ENCODE measurements at places on chromosomes 6 and 20. TPM values are rescaled to one million over a fixed set of nuclear protein-coding genes. Genes with fewer than 3 reads are reported as not detected.
A peak's percentile ranks its signal among the peaks of the same experiment; 100 is the strongest.

NELFE gene
- total RNA-seq = 62.0 TPM

GDAP1L1 gene
- total RNA-seq = not detected

PSMB8 gene
- 79.6 TPM for total RNA-seq

FAM162B gene
- total RNA-seq = 4.3 TPM

WFDC2 gene
- 2,874 TPM for total RNA-seq

ADAM33 gene
- 4.3 TPM for total RNA-seq

PHACTR1 gene
- total RNA-seq = 33.6 TPM

CRIP3 gene
- 5.6 TPM for total RNA-seq

MLN gene
- not detected for total RNA-seq

NFATC2 gene
- total RNA-seq = 10.5 TPM

NOTCH4 gene
- 30.5 TPM for total RNA-seq

C6orf141 gene
- total RNA-seq = 2.2 TPM

PSORS1C2 gene
- total RNA-seq = not detected

C2 gene
- 38.7 TPM for total RNA-seq

HUS1B gene
- 1.2 TPM for total RNA-seq

ADGB gene
- total RNA-seq = not detected

DNA sequence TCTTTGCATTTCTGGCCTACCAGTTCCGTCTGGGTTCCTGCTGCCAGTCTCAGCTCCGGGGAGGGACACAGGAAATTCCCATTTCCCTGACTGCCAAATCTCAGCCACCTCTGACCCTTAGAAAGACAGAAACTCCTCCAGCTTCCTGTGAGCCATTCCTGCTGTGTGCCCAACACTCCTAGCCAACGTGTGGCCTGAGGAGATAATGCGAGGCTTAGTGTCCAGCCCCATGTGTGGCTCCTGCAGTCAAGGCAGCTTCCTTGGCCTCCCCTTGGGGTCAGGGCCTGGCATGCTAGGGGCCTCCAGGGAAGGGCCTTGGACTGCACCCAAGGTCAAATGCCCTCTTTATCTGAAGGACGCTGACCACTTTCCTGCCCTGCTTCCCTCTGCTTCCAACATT is 45.1 kb downstream of the MAFB start:
- no peak overlapping the region for H3K27ac ChIP-seq
- H3K36me3 ChIP-seq = no peaks in the 10 kb centered on the region
- H3K27me3 ChIP-seq = no peaks in the 10 kb centered on the region
- H3K4me3 ChIP-seq = no peak overlapping the region

- DNase-seq = no peak
- H3K27ac ChIP-seq = no peak overlapping the region
- H3K4me1 ChIP-seq = no peaks in the 10 kb centered on the region
- H3K4me3 ChIP-seq = no peak overlapping the region
- H3K36me3 ChIP-seq = no peaks in the 10 kb centered on the region
These were observed 22.2 kb upstream of the SNRPB2 start for GRCh38 chr20:16707674-16708073.

DNA sequence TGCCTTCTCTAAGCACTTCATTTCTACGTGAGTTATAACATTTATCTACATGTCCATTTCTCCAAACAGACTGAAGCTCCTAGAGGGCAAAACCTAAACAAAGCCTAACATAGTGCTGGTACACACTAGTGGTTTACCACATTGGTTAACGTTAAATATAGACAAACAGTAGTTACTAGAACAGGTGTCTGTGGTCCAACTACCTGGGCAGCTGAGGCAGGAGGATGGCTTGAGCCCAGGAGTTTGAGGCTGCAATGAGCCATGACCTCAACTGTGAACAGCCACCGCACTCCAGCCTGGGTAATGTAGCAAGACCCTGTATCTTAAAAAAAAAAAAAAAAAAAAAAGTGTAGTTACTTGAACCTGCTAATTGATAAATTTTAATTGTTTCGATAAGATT is 26.5 kb downstream of the PTPRK start:
- no peaks in the 10 kb centered on the region for H3K36me3 ChIP-seq
- H3K27ac ChIP-seq = no peak overlapping the region
- peaks cover 5% of the 10 kb centered on the region for H3K4me1 ChIP-seq
- DNase-seq = no peak

DNA sequence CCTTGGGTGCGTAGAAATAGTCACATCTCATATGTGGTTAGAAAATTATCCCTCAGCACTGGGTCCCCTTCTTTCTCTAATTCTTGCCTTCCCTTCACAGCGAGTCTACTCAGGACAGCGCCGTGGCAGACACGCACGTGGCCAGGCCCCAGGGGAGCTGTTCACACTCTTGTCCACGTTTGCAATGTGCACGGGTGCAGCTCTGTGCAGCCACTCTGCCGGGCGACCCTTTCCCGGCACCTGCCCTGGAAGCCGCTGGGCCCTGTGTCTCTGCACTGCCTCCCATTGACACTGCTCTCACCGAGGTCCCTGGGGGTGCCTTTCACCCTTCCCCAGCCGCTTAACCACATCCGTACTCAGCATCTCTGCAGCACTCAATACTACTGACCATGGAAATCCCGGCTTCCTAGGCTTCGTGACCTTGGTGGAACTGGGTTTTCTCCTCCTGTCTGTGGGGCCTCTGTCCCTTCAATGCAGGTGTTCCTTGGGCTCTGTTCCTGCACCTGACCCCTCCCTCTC is 104.9 kb downstream of the DACT2 start:
- H3K4me1 ChIP-seq = no peaks in the 10 kb centered on the region
- no peak overlapping the region for H3K4me3 ChIP-seq
- H3K36me3 ChIP-seq = no peaks in the 10 kb centered on the region
- no peak overlapping the region for H3K27ac ChIP-seq
- peaks cover 2% of the 10 kb centered on the region for H3K27me3 ChIP-seq

- H3K4me1 ChIP-seq = no peaks in the 10 kb centered on the region
- H3K27me3 ChIP-seq = no peaks in the 10 kb centered on the region
- H3K36me3 ChIP-seq = no peaks in the 10 kb centered on the region
- H3K27ac ChIP-seq = no peak overlapping the region
- no peak overlapping the region for H3K4me3 ChIP-seq
These were observed 4.8 kb downstream of the TRIM10 start for GRCh38 chr6:30156262-30156599.

- DNase-seq = no peak
- H3K4me3 ChIP-seq = no peak overlapping the region
- no peak overlapping the region for H3K27ac ChIP-seq
- H3K27me3 ChIP-seq = no peaks in the 10 kb centered on the region
- no peaks in the 10 kb centered on the region for H3K36me3 ChIP-seq
These were observed 24.2 kb upstream of the PAQR8 start for GRCh38 chr6:52337633-52338290.

GRCh38 chr6:45630801-45631200 is 253.1 kb upstream of the SUPT3H start:
- H3K27me3 ChIP-seq = no peaks in the 10 kb centered on the region
- no peaks in the 10 kb centered on the region for H3K36me3 ChIP-seq
- no peak overlapping the region for H3K27ac ChIP-seq
- DNase-seq = no peak
- no peak overlapping the region for H3K4me3 ChIP-seq

GRCh38 chr20:7503501-7503900 is 436.8 kb downstream of the HAO1 start:
- no peak overlapping the region for H3K27ac ChIP-seq
- no peak for DNase-seq
- no peaks in the 10 kb centered on the region for H3K4me1 ChIP-seq
- no peaks in the 10 kb centered on the region for H3K36me3 ChIP-seq
- H3K4me3 ChIP-seq = no peak overlapping the region

DNA sequence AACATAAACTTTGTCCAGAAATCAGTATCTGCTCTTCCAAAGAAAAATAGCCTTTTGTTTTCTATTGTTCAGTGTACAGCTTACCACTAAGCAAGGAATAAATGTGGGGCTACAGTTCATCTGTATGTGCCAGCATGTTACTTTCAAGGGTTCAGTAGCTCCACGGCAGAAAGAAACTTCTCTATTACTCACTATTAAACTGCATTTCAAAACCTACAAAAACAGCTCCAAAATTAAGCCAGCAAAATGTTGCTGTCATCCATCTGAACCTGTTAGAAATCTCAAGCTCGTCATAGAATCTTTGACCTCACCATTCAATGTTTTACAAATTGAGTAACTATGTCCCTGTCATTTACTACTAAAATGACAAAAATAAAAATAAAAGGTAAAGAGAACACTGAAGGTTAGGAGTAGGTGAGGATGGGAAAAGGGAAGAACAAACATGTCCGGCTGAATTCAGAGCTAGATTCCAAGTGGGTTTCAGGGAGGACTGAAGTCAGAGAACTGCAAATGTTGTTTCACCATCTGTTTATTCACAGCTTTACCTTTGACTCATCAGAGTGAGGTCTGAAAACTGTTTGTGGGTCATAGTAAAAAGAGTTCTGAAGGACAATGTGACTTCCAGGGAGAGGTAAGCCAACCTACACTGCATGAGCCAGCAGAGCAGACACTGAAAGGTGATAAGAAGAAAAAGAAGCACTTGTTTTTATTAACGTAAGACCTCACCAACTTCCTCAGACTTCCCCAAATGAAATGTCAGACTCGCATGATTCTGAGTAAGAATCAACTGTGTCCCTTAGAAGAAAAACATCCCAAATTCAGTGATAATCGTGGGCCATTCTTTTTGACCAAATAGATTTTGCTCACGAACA is 62.0 kb downstream of the ATXN1 start:
- no peaks in the 10 kb centered on the region for H3K36me3 ChIP-seq
- no peaks in the 10 kb centered on the region for H3K4me1 ChIP-seq
- no peaks in the 10 kb centered on the region for H3K27me3 ChIP-seq
- DNase-seq = no peak
- H3K27ac ChIP-seq = no peak overlapping the region

DNA sequence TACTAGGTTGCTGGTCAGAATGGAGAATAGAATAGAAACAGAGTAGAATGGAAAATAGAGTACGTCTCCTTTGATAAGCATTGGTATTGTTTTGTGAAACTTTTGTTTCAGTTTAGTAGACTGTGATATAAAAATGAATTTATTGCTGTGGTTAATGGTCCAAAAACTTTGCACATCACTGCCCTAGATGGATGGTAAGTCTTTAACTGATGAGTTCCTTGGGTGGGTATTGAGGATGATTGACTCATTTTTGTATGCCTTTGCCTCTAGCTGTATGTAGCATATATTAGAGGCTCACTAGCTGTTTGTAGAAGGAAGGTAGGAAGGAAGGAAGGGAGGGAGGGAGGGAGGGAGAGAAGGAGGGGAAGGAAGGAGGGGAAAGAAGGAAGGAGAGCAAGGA is 48.3 kb downstream of the ZDHHC14 start:
- peak overlapping the region; percentile 47 for H3K27ac ChIP-seq
- no peak for DNase-seq
- H3K27me3 ChIP-seq = no peaks in the 10 kb centered on the region
- H3K36me3 ChIP-seq = no peaks in the 10 kb centered on the region
- H3K4me3 ChIP-seq = no peak overlapping the region
- peaks cover 20% of the 10 kb centered on the region for H3K4me1 ChIP-seq

GRCh38 chr20:11642866-11643265 is 274.8 kb upstream of the BTBD3 start:
- no peak overlapping the region for H3K4me3 ChIP-seq
- H3K36me3 ChIP-seq = no peaks in the 10 kb centered on the region
- H3K4me1 ChIP-seq = no peaks in the 10 kb centered on the region
- DNase-seq = no peak
- no peak overlapping the region for H3K27ac ChIP-seq
- H3K27me3 ChIP-seq = no peaks in the 10 kb centered on the region

GRCh38 chr20:5400164-5400762 is 83.5 kb upstream of the PROKR2 start:
- H3K27me3 ChIP-seq = no peaks in the 10 kb centered on the region
- no peaks in the 10 kb centered on the region for H3K36me3 ChIP-seq
- H3K4me3 ChIP-seq = no peak overlapping the region
- peak; percentile 49 for DNase-seq

- no peak for DNase-seq
- no peak overlapping the region for H3K27ac ChIP-seq
- no peaks in the 10 kb centered on the region for H3K27me3 ChIP-seq
These were observed 6.9 kb upstream of the PHACTR1 start for GRCh38 chr6:12709556-12710232.

- no peak for DNase-seq
- H3K36me3 ChIP-seq = no peaks in the 10 kb centered on the region
- H3K4me1 ChIP-seq = no peaks in the 10 kb centered on the region
These were observed 73.3 kb upstream of the PAX1 start for GRCh38 chr20:21632031-21632734.

- H3K27me3 ChIP-seq = no peaks in the 10 kb centered on the region
- H3K27ac ChIP-seq = no peak overlapping the region
- no peak overlapping the region for H3K4me3 ChIP-seq
- H3K36me3 ChIP-seq = no peaks in the 10 kb centered on the region
These were observed 43.5 kb downstream of the PMEPA1 start for GRCh38 chr20:57666106-57666833.

DNA sequence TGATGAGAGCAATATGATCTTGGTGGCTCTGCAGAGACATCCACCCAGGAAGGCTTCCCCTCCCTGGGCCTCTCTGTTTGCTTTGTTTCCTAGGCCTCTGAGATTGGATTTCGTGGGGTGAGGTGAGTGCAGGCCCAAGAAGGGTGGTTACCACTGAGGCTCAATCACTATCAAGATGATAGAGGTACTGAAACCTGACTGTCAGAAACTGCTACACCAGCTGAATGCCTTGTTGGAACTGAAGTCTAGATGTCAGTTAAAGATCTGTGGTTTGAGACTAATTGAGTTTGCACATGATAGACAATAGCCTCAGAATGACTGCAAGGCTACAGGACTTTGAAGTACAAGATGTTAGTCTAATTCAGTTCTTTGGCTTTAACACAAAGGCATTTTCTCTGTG is 15.2 kb downstream of the VNN1 start:
- H3K4me3 ChIP-seq = no peak overlapping the region
- H3K36me3 ChIP-seq = no peaks in the 10 kb centered on the region
- no peaks in the 10 kb centered on the region for H3K4me1 ChIP-seq
- H3K27ac ChIP-seq = no peak overlapping the region

DNA sequence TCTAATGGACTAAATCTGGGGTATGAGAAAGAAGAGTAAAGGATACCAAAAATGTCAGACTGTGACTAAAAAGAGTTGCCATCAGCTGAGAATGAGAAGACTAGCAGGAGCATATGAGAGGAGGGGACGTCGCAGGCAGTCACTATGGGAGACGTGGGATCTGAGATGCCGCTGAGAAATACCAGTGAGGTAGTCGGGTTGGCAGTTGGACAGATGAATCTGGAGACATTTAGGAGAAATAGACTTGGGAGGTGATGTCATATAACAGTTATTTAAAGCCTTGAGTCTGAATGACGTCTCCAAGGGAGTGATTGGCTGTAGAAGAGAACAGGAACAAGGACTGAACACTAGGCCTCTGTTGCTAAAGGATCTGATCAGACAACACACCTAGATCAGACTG is 51.5 kb upstream of the TRIM26 start:
- DNase-seq = no peak
- H3K4me3 ChIP-seq = no peak overlapping the region

GRCh38 chr20:664151-664550 is 11.2 kb upstream of the SRXN1 start:
- H3K36me3 ChIP-seq = no peaks in the 10 kb centered on the region
- no peaks in the 10 kb centered on the region for H3K4me1 ChIP-seq
- H3K4me3 ChIP-seq = no peak overlapping the region
- no peak for DNase-seq
- no peak overlapping the region for H3K27ac ChIP-seq
- peaks cover 18% of the 10 kb centered on the region for H3K27me3 ChIP-seq

DNA sequence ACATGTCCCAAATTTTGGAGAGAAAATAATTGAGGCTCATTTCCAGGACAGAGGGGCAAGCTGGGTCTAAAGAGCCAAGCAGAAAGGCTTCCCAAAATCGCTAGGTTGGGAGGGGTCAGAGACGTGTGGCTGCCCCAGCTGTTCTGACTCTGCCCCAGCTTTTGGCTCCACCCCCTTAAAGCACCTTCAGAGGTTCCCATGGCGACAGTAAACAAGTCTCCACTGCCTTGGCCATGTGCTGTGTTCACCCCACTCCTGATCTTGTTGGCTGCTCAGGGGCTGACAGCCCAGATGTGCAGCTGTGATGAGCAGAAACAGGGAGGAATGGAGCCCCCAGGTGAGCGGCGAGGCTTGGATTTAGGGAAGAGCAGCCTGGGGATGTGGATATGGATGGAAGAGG is 72.8 kb upstream of the SPTLC3 start:
- no peaks in the 10 kb centered on the region for H3K27me3 ChIP-seq
- H3K4me3 ChIP-seq = no peak overlapping the region
- H3K27ac ChIP-seq = no peak overlapping the region
- DNase-seq = no peak
